Kidney (tissue), 22 donors: ENCODE measurements at places on chromosomes 5 and 9. TPM values are rescaled to one million over a fixed set of nuclear protein-coding genes. Genes with fewer than 3 reads are reported as not detected.

GRCh38 chr5:73387601-73388305, 60.8 kb downstream of the FOXD1 start:
- DNase-seq, result no peak
- no peaks in the 10 kb centered on the region for H3K36me3 ChIP-seq
- peaks cover 12% of the 10 kb centered on the region for H3K4me1 ChIP-seq
- H3K4me3 ChIP-seq, result no peak overlapping the region
- no peaks in the 10 kb centered on the region for H3K27me3 ChIP-seq

- no peaks in the 10 kb centered on the region for H3K36me3 ChIP-seq
- no peaks in the 10 kb centered on the region for H3K4me1 ChIP-seq
Observed at GRCh38 chr5:166382031-166382430, 1909.4 kb upstream of the WWC1 start.

- H3K36me3 ChIP-seq, result no peaks in the 10 kb centered on the region
- H3K27ac ChIP-seq, result no peak overlapping the region
Observed at GRCh38 chr5:135944967-135945560, 9.7 kb downstream of the LECT2 start.

- DNase-seq, result no peak
- peaks cover 6% of the 10 kb centered on the region for H3K4me1 ChIP-seq
- H3K4me3 ChIP-seq, result peak overlapping the region; percentile 89
- no peaks in the 10 kb centered on the region for H3K36me3 ChIP-seq
Observed at GRCh38 chr5:43482490-43483297, 971 bp downstream of the TMEM267 start.

Gene PCDHB13
- 5.9 TPM for total RNA-seq
